IMR-90 (cell line): ENCODE measurements at places on chromosomes 6 and 20. TPM values are rescaled to one million over a fixed set of nuclear protein-coding genes. Genes with fewer than 3 reads are reported as not detected.

- no peak for DNase-seq
Observed at GRCh38 chr20:32487381-32487780, 97.8 kb downstream of the NOL4L start.

DNA sequence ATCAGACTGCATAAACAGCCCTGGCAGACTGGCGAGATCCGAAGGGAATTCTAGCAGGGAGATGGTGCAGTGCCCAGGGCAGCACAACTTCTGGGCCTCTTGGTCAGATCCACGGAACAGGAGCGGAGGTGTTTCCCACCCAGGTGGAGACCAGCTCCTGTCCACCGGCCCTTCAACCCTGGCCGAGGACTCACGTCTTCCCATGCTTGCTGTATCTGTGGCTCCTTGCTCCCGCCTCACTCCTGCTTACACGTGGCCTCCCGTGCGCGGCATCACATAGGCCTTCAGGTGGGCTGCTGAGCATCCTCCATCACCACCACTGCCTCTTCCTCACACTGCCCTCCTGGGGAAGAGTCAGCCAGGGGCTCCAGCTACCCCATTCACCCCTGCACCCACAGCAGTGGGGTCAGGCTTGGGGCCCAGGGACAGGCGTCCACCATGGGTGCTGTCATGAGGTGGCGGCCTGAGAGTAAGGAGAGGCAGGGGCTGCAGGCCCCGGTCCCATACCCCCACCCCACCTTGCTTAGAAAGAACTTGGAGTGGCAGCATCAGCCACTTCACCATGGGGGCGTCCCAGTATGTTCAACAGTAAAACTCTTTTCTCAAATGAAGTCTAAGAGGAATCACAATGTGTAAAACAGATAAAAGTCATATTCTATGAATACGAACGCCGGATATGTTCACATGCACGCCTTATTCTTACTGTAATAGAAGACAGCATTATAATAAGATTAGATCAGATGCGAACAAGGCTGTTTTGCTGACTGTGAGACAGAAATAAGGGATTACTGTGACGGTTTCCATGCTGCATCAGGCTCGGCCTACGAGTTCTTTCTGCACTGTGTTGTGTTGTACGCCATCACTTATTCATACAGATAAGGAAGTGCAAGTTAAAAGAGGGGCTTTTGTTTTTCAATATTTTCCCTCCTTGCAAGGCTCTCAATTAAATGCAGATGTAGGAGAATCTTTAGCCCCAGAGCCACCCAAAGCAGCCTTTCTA lies 165.4 kb downstream of the GRM4 start:
- DNase-seq, result no peak

GRCh38 chr20:41892031-41892430 lies 273.9 kb upstream of the CHD6 start:
- no peak for DNase-seq

Gene COL9A3
- total RNA-seq, result 0.28 and 0.36 TPM in 2 replicates

Gene VARS2
- 6.9 and 7.2 TPM in 2 replicates for total RNA-seq
